ENCODE measurements at places on chromosomes 4 and X.

DNA sequence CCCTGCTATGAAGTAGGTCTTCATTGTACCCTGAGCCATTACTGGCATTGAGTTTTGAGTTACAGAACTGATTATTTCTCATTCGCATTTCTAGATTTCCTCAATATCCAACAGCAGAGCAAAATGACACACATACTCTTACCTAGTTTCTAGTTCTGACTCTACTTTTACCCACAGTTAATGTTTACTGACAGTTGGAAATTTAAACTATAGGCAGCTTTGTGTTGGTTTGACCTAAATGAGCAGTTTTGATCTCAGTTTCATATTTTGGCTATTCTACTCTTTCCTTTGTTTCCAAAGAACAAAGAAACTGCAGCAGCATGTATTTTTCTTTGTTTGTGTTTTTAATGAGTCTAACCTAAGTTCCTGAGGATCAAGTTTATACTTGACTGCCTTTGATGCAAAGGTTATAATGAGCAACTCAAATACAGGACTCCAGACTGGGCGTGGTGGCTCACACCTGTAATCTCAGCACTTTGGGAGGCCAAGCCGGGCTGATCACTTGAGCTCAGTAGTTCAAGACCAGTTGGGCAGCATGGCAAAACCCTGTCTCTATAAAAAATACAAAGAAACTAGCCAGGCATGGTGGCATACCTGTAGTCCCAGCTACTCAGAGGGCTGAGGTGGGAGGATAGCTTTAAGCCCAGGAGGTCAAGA lies 30.4 kb downstream of the TXK start:
- DNase-seq: no peak

DNA sequence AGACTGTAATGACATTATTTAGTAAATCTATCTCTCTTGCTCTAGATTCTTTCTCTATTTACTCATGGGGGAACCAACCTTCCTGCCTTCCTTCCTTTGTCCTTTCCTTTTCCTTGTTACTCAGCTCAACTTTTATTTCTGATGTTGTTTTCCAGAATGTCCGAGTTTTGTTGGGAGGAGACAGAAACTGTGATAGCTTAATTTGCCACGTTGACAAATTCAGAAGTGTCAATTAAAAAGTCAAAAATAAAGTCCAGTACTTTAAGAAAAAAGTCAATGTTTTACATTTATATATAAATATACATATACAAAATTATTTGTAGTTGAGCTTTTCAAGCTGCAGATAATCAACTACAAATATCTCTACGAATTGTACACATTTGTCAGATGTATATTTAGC lies 1187.7 kb downstream of the ADGRL3 start:
- DNase-seq: no peak

DNA sequence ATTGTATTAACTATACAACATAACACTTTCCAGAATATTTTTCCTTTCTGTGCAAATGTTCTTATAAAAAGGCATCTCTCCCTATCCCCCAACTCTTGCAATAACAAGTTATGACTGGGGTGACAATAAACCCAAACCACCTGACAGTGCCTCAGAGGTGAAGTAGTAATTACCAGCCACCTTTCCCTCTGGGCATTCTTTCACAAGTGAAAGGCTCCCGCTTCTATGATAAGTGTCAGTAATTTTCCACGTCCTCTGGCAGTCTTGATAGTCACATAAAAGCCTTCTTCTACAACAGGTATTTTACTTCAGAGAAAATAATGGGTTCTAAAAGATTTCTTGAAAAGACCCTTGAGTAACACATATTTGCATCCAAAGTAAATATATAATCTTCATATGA lies 82.7 kb downstream of the MANBA start:
- no peak for DNase-seq

DNA sequence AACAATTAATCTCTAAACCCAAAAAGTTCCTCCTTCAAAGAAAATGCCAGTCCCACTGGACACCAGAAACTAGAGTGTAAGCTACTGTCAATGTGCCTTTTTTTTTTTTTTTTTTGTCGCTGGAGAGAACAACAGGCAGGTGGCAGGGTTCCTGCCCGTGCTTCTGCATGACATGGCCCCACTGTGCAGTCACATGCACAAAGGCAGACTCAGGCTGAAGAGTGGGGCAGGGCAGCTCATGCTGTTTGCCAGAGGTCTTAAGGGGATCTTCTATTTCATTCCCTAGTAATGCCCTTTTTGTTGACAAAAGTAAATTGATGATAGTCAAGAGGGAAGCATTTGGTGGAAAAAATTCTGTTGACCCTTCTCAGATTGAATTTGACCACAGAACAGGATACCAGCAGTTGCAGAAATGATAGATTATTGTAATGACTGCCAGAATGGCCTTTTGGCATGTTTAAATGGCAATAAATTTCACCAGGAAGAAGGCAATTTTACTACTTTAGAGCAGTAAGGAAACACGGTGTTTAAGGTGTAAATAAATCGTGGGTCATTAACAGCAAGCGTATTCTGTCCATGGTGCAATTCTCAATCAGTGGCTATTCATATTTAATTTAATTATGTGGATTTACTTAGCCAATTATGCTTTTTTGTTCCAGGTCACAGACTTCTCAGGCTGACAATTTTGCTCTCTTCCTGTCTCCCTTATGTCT lies 80.9 kb downstream of the NKX6-1 start:
- no peak for DNase-seq

GRCh38 chr4:74006009-74006476 lies 7.6 kb upstream of the CXCL5 start:
- DNase-seq: no peak

DNA sequence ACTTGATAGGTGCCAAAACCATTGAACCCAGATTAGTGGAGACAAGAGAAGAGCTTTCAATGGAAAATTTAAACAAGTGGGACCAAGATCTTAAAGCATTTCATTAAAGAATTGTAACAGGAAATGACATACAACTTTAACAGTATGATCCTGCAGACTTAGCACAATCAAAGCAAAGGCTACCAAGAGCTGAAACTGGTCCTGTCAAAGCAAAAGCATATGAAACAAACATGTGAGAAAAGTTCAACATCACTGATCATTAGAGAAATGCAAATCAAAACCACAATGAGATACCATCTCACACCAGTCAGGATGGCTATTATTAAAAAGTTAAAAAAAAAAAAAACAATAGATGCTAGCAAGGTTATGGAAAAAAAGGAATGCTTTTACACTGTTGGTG lies 425.6 kb downstream of the IL1RAPL1 start:
- no peak for DNase-seq

GRCh38 chrX:104329731-104330130 lies 75.0 kb upstream of the ESX1 start:
- DNase-seq: no peak

DNA sequence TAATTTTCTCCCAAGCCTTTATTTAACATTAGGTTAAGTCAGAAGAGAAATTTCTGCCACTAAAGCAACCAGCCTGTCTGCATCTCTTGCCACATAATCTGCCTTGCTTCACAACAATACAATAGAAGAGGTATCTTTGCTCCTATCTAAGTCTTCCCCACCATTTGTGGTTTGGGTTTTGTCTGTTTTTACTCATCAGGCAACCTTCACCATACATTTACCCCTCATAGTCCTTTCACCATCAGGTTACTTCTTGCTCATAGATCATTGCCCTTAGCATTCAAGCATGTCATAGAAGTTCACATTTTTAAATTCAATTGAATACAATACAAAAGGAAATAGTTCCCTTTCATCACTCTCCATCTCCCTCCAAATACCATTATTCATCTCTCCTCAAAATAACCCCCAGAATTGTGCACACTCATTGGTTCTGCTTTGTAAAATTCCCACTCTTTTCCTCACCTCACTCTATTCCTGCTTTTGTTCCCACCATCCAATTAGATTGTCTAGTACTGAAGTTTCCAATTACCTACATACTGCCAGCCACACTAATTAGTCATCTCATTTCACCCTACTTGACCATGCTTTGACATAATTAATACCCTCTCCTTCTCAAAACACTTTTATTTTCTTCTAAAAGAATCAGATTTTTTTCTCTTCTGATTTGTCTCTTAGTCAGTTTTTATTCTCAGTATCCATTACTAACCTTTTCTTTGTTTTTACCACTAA lies 1957.0 kb upstream of the AGA start:
- DNase-seq: no peak

DNA sequence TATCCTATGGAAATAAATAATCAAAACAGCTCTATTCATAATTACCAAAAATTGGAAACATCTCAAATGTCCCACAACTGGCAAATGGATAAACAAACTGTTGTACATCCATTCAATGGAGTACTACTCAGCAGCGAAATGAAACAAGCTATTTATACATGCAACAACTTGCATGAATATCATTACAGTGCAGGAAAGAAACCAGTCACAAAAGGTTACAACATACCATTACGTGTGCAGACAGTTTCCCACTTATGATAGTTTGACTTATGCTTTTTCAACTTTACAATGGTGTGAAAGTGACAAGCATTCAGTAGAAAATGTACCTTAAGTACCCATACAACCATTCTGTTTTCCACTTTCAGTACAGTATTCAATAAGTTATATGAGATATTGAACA lies 82.3 kb downstream of the NEK1 start:
- DNase-seq: no peak

DNA sequence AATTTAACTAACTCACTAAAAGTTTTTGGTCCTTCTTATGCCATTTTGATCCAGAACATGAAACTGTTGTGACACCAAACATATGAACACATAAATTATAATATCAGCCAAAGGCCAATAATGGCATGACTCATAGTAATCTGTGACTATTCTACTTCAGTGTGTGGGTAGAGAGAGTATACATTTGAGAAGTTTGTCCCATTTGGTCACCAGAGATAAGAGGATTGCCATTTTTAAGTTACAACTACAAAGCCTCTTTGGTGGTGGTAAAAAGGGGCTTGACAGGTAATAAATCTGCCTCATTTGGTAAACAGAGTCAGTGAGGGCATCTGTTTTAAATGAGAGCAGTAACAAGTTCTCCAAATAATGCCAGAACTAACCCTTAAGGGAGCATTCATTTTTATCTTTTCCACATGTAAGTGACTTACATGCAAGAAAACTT lies 117.9 kb downstream of the TBC1D19 start:
- DNase-seq: no peak

- no peak for DNase-seq
These were observed 6.7 kb downstream of the SHISA3 start for GRCh38 chr4:42404001-42404400.

DNA sequence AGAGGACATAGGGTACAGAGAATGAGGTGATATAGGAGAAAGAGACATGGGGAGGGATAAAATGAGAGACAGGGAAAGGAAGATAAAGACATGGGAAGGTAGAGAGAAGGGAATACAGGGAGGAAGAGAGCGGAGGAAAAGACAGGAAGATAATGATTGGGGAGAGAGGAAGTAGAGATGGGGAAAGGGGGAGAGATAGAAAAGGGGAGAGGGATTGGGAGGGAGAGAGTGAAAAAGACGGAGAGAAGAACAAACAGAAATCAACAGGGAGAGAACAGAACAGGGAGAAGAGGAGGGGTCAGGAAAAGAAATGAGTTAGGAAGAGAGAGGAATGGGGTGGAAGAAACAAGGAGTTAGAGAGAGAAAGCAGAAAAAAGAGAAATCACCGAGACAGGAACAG lies 4.6 kb downstream of the GRIPAP1 start:
- no peak for DNase-seq

GRCh38 chr4:95533254-95533653 lies 15.5 kb downstream of the UNC5C start:
- no peak for DNase-seq

- no peak for DNase-seq
These were observed 8.3 kb downstream of the SPATA18 start for GRCh38 chr4:52059372-52059771.

- no peak for DNase-seq
These were observed 88.4 kb downstream of the PDE5A start for GRCh38 chr4:119540249-119540648.

- no peak for DNase-seq
These were observed 32.2 kb downstream of the TBC1D14 start for GRCh38 chr4:6941796-6942195.

DNA sequence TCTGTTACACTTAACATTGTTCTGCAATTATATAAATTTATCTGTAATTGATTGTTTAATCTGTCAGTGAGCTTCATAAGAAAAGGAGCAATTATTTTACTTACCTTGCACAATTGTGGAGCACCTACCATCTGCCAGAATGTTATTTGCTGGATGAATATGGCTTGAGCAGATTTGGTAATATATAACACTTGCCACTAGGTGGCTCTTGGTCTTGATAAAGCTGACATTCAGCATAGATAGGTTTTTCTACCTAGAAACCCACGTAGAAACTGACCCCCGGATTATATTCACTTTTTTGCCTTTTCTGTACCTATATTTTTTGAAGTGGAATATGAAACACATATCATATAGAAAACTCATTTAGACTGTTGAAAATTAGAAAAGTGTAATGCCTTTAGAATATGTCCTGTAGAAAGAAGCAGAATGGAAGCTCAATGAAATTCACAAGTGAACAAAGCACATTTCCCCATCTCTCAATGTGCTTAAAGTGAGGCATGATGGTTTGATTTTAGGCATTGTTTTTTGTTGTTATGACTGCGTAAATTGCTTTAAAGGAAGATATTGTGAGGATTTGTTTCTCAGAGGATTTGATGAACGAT lies 9.5 kb downstream of the RBPJ start:
- no peak for DNase-seq

DNA sequence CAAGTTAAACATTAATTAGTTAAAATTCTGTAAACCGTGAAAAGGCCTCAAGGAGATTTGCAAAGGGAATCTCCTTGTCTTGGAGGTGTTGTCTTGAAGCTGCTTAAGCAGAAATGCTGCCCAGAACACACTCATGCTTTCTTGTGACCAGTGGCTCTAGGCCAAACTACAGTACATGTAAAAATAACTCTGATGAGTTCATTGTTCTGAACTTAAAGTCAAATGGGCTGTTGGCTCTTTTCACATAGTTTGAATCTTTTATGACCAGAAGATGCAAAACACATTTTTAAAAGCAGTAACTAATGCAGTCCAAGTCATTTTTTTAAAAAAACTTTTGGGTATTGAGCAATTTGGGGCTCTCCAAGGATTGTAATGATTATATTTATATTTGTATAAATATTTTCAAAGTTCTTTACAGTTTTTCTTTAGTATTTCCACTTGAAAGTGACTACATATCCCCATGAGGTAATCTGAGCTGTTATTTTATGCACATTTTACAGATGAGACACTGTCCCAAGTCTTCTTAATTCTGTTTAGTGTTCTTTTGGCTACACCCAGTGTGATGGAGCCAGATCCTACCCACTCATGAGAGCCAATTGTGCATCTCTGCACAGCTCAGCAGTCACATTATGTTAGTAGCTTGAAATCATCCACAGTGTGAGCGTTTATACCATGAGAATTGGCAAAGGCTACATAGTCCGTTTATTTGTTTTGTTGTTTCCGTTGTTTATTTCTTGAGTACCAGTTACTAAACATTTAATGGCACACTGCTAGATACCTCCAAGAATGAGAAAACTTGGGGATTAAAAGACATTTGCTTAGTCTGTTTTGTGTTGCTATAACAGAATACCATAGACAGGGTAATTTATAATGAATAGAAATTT lies 112.8 kb upstream of the ATXN3L start:
- no peak for DNase-seq

DNA sequence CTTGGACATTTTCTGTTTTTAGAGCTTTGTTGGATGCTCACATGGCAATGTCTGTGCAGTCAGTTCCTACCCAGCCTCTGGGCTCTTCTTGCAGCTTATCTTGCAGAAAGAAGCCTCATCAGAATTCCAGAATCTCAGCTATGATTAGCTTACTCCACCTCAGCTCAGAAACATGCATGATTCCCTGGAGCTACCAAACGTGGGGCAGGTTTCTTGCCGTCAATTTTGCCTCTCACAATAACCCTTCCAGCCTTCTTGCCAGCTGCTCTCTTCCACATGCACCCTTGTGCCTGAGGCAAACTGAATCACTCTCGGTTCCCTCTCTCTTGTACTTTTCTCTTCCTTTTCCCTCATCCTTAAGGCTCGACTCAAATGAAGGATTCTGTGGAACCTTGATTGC lies 141.4 kb downstream of the PTTG2 start:
- no peak for DNase-seq

Data from right atrium auricular region (tissue), 2 donors.